ENCODE measurements at places on chromosomes 2 and 18.

DNA sequence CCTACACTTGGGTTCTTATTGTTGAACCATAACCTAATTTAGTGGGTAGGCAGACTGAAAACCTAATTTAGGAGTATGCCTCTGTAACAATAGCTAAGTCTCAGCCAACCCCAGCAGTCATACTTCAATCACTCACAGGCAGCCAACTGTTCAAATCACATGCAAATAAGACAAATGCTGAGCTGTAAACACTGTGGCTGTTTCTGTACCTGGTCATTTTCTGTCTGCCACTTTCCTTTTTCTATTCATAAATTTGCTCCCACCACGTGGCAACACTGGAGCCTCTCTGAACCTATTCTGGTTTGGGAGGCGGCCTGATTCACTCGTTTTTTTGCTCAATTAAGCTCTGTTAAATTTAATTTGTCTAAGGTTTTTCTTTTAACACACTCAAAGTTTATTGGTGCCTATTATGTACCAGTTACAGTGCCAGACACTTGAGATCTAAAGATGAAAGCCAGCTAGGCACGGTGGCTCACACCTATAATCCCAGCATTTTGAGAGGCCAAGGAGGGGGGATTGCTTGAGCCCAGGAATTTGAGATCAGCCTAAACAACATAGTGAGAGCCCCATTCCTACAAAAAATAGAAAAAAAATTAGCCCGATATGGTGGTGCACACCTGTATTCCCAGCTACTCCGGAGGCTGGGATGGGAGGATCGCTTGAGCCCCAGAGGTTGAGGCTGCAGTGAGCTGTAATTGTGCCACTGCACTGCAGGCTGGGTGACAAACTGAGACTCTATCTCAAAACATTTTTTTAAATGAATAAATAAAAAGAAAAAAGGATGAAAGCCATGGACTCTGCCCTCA, 41.1 kb downstream of the THNSL2 start:
- DNase-seq = no peak

- no peak for DNase-seq
These were observed 112.3 kb downstream of the MEP1B start for GRCh38 chr18:32301976-32302743.

DNA sequence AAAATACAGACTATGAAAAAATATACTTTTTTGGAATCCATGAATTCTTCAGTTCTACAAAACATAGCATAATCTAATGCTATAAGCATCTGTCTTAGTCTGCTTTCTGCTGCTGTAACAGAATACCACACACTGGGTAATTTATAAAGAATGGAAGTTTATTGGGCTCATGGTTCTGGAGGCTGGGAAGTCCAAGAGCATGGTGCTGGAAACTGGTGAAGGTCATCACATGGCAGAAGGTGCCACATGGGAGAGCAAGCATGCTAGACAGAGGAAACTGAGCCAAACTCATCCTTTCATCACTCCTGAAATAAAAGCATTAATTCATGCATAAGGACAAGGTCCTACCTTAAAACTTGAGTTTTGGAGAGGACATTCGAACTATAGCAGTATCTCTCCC, 26.6 kb upstream of the NOSTRIN start:
- no peak for DNase-seq

DNA sequence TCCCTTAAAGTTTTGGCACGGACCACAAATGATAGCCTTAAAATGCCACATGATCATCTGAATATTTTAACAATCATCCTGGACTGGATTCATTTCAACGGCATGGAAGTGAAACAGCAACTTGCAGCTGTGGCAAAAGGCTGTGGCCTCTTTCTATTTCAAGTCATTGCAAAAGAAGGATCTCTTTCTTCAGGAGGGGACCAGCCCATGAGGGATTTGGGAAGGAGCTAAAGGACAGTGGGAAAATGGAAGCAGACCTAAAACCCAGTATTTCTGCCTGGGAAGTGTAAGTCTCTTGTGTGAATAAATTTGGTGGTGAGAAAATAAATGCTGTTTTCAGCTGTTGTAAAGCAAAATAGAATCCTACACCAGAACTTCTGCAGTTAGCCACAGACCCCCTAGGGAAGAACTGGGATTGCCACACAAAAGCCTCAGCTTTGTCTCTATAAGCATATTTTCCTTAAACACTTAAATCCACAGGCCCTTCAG, 107.3 kb upstream of the ZFP36L2 start:
- no peak for DNase-seq

- no peak for DNase-seq
These were observed 3.5 kb downstream of the SNTG2 start for GRCh38 chr2:953975-954686.

DNA sequence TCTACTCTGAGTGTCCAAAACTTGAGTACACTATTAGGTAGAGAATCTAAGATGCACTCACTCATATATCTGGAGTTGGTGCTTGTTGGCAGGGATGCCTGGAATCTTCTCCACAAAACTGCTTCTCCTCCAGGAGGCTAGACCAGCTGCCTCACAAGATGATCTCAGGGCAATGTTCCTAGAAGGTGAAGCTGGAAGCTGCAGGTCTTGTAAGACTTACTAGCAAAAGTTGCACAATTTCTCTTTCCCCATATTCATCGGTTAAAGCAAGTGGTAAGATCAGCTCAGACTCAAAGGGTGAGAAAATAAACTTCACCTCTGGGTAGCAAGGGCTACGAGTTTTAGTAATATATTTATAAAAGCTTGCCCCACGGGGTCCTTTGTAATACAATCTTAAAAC, 454.4 kb upstream of the ACVR2A start:
- DNase-seq = no peak

- no peak for DNase-seq
These were observed 4.7 kb downstream of the MYT1L start for GRCh38 chr2:2326068-2327040.

- no peak for DNase-seq
These were observed 106.9 kb downstream of the ROCK1 start for GRCh38 chr18:21004726-21005125.

- DNase-seq = no peak
These were observed 47.8 kb downstream of the ZNF804A start for GRCh38 chr2:184646177-184646576.

DNA sequence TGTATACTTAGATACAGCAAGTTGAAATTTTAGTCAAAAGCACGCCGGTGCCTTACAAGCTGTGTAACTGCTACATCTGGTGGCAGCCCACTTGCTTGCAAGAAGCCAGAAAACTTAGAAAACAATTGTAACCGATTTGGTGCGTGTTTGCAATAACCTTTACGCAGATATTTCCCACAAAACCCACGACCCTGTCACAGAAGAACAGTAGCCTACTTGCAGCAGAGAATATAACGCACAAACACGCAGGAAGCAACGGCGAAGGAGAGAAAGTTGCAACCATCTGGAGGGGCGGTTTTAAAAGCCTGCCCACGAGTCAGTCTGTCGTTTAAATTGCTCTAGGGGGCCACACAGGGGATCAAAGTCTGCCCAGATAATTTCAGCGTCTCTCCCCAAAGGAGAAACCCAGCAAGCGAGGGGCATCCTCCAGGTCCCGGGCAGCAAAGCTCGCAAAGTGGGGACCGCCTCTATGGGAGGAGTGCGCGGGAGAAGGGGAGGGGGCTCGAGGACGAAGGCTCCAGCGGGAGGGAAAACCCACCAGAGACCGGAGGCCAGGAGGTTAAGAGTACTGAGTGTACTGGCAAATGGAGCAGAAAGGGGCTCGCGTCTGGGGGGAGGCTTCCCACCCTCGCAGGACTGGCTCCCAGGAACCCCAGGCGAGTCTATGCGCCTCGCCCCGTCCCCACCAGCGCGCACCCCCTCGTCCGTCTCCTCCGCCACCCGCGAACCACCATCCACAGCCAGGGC, 1.1 kb downstream of the TLK1 start:
- peak; percentile 37 for DNase-seq

GRCh38 chr18:8186413-8186812, 422.8 kb upstream of the RAB12 start:
- DNase-seq = no peak

DNA sequence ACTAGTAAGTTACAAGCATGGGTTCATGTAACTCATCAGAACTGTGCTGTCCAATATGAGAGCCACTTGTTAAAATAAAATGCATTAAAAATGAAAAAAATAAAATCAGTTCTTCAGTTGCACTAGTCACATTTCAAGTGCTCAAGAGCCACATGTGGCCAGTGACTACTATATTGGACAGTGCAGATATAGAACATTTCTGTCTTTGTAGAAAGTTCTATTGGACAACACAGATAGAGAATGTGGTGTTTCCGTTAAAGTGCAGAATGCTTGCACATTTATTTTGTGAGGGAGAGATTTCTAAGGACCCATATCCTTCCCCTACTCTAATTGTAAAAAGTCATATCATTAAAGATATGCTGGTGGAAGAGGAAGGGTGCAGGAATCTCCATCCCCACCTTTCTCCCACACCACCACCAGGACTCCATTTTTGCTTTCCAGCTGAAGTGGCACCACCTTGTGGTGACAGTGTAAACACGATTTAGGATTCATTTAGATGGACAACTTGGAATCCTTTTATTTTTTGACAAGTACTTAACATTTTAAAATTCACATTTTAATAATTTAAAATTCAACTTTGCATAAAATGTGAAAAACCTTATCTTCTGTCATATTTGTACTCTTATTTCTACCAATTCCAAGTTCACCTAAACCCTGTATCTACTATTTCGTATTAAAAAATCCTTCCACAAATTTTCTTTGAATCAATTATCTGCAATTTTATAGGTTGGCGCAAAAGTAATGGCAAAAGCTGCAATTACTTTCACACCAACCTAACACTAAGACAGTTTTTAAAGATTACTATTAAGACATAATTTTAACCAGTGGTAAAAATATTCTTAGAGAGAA, 9.4 kb upstream of the CD302 start:
- peak; percentile 63 for DNase-seq

- DNase-seq = peak; percentile 15
These were observed 38.7 kb upstream of the MEX3C start for GRCh38 chr18:51236225-51236624.

DNA sequence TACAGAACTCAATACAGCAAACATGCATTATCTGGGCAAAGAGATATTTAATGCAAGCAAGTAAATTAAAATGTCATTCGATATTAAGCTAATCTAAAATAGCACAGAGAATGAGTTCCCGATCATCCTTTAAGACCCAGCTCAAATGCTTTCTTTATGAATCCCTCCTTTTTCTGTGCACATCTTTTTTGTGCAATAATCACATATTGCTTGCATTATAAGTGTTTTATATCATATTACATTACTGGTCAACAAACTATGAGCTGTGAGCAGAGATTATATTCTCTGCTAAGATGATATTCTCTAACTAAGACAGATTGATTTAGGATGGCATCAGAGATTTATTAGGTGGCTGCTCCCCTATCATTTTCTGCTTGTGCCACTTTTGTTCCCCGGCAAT, 146.1 kb downstream of the ERBB4 start:
- DNase-seq = no peak
